Endothelial cell of umbilical vein (primary cell): ENCODE measurements at places on chromosomes 4 and X. TPM values are rescaled to one million over a fixed set of nuclear protein-coding genes. Genes with fewer than 3 reads are reported as not detected.
A peak's percentile ranks its signal among the peaks of the same experiment; 100 is the strongest.

TLR10 gene
- total RNA-seq: not detected in 2 replicates

FLNA gene
- total RNA-seq: 1,474 and 1,671 TPM in 2 replicates

ATP10D gene
- total RNA-seq: 30.9 and 34.1 TPM in 2 replicates

- DNase-seq: peak; percentile 55
Observed at GRCh38 chr4:73593631-73594241, 26.5 kb downstream of the RASSF6 start.

- no peak for DNase-seq
Observed at GRCh38 chr4:67394879-67395278, 150.4 kb downstream of the CENPC start.

DNA sequence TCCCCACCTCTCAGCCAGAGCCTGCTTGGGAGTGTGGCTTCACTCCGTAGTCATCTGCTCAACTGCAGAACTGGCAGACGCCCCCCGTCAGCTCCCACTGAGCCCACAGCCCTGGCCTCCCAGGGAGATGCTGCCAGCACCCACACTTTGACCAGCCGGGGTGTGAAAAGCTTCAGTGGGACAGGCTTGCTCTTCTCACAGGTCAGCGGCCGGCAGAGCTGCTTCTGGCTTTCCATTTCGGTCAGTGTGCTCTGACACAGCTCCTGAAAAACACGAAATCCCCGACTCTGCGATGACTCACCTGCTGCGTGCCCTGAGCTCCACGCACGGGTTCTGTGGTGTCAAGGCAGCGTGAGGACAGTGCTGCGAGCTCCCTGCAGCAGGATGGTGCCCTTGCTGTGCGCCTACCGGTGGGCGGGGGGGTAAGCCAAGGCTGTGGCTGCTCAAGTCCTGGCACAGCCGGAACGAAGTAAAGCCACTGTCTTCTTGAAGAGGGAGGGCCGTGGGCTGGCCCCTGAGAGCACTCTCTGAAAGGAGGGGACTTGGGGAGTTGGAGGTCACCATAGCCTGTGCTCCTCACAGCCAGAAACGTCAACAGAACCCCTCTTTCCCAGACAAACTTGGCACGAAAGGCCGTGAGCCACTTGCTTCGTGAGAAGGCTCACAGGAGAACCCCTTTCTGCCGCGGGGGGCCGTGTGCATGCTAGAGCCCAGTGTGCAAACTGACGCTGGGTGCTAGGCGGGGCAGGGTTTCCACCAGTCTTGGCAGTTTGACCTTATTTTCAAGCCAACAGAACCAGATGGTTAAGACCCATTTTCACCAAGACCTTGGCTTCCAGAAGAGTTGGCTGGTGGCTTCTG lies 23.6 kb downstream of the NOP14 start:
- DNase-seq: no peak

- DNase-seq: no peak
Observed at GRCh38 chrX:66191563-66191962, 27.5 kb downstream of the HEPH start.

- no peak for DNase-seq
Observed at GRCh38 chr4:88573995-88574394, 18.3 kb upstream of the HERC3 start.

GRCh38 chrX:150446151-150446550 lies 83.0 kb downstream of the MAMLD1 start:
- DNase-seq: peak; percentile 69

TCEAL7 gene
- total RNA-seq: 8.2 and 10.5 TPM in 2 replicates

GRCh38 chrX:24018809-24019208 lies 8.2 kb downstream of the KLHL15 start:
- no peak for DNase-seq

DCAF8L2 gene
- 0.15 TPM in 1 of 2 replicates, not detected in the other for total RNA-seq

STAP1 gene
- not detected in 2 replicates for total RNA-seq

GRCh38 chr4:100907465-100908454 lies 389.9 kb upstream of the EMCN start:
- peak; percentile 47 for DNase-seq

MAGED4 gene
- 9.1 and 25.3 TPM in 2 replicates for total RNA-seq

WNK3 gene
- total RNA-seq: 2.6 and 2.7 TPM in 2 replicates

DNA sequence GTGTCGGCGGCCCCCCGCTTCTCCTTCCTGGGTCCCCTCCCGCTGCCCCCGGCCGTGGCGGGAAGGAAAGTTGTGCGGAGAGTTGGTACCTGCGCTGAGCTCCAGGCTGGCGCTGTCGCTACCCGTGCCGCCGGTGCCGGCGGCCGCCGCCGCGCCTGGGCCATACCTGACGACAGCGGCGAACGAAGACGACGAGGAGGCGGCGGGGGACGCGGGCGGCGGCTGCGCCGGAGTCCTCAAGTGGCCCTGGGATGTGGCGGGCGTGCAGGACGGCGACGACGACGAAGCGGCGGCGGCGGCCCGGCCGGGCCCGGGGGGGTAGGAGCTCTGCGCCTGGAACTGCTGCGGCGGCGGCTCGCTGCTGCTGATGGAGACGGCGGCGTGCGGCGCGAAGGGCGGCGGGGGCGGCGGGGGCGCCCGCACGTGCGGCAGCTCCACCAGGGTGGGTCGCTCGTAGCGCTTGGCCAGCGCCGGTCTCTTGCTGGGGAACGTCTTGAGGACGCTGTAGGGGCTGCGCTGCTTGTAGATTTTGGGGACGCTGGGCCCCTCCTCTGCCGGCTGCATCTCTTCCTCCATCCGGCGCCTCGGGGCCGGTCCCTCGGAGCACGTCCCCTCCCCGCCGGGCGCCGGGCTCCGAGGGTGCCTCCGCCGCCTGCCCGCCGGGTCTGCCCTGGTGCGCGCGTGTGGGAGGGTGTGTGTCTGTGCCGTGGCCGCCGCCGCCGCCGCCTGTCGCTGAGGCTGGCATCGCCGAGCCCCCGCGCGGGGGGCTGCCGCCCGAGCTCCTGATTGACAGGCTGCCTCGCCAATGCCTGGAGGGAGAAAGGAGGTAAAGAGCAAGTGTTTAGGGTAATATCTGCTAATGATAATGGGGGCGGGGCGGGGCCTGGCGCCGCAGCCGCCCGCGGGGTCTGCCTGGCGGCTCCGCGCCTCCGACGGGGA lies 618 bp downstream of the BEND4 start:
- peak; percentile 6 for DNase-seq

- DNase-seq: no peak
Observed at GRCh38 chr4:8282742-8283141, 13.2 kb downstream of the HTRA3 start.

GRCh38 chr4:48175806-48176205 lies 41.8 kb upstream of the TXK start:
- peak; percentile 36 for DNase-seq

UGT2B7 gene
- total RNA-seq: not detected in 2 replicates

ZMAT1 gene
- 3.7 and 4.3 TPM in 2 replicates for total RNA-seq

DNA sequence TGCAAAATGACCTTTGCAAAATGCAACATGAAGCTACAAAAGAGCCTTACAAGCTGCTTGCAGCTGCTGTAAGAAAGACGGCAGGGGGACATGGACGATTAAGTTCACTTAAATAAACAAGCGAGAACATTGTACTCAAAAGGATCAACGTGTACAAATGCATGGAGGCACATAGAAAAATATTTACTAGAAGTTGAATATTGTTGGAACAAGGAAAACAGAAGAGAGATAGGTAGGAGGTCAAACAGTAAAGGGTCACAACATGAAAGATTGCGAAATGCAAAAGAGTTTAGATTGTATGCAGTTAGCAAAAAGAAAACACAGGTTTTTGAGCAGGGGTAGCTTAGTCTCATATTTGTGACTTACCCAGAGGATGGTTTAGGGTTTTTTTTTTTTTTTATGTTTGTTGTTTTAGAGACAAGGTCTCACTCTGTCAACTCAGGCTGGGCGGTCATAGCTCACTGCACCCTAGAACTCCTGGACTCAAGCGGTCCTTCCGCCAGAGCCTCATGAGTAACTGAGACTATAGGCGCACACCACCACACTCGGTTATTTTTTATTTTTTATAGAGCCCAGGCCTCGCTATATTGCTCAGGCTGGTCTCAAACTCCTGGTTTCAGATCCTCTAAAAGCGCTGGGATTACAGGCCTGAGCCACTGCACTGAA lies 1.4 kb upstream of the PHF8 start:
- DNase-seq: no peak

DNA sequence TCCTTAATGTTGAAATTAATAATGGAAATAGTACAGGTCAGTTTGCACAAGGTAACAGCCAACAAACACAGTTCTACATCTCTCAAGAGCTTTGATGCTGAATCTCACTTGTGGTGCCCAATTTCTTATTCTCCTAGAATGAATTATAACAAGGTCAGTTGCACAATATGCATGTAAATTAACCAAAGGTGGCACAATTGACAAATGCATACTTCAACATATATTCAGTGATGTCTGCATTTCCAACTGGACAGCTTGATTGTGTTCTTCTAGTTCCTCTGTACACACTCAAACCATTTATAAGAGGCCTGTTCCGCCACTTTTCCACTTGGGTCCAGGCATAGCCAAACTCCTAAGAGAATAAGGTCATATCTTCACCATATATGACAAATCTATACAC lies 210.3 kb upstream of the EPHA5 start:
- DNase-seq: no peak

TMEM47 gene
- 22.2 and 26.8 TPM in 2 replicates for total RNA-seq

GRCh38 chrX:103739421-103739820 lies 28.7 kb downstream of the TMEM31 start:
- no peak for DNase-seq

DNA sequence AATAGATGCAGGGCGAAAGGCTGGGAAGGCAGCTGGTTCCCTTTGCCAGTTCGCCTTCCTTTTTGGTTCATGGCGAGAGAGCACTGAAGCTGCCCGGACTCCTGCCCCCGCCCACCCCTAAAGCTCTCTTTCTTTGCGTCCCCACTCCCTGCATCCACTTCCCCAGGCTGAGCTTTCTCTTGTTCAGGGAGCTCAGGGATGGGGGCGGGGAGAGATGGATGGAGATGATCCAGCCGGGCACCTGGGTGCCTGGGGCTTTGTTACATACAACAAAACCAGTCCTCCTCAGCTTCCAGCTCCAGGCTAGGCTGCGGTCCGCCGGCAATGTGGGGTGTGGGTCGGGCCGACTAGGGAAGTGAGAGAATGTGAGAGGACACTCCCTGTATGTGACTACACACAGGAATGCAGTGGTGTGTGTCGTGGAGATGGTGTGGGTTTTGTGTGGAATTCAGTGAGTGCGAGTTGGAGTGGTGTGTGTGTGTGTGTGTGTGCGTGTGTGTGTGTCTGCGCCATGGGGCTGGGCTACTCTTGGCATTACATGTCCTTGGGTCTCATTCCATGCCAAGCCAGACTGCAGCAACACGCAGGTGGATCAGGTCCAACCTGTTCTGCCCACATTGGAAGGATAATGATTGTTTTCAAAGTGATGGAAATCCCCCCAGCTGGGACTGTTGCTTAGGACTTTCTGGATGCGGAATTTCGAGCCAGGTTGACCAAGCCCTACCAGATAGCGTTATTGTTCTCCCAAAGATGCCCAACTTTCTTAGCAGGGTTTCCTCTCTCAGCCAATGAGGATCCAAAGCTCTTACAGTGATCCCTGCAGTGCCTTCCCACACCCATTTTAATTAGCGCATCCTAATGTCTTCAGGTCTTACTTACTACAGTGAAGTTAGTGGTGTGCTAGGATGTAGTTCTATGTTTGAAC lies 149.4 kb upstream of the CHRDL1 start:
- no peak for DNase-seq

CFAP47 gene
- total RNA-seq: not detected in 2 replicates
